ENCODE measurements at places on chromosomes 3 and 15. TPM values are rescaled to one million over a fixed set of nuclear protein-coding genes. Genes with fewer than 3 reads are reported as not detected.

GRCh38 chr3:108718454-108718853 lies 38.8 kb downstream of the RETNLB start:
- DNase-seq, result no peak
- H3K27ac ChIP-seq, result no peak overlapping the region
- no peak overlapping the region for H3K4me3 ChIP-seq
- H3K27me3 ChIP-seq, result no peaks in the 10 kb centered on the region
- H3K36me3 ChIP-seq, result no peaks in the 10 kb centered on the region

DNA sequence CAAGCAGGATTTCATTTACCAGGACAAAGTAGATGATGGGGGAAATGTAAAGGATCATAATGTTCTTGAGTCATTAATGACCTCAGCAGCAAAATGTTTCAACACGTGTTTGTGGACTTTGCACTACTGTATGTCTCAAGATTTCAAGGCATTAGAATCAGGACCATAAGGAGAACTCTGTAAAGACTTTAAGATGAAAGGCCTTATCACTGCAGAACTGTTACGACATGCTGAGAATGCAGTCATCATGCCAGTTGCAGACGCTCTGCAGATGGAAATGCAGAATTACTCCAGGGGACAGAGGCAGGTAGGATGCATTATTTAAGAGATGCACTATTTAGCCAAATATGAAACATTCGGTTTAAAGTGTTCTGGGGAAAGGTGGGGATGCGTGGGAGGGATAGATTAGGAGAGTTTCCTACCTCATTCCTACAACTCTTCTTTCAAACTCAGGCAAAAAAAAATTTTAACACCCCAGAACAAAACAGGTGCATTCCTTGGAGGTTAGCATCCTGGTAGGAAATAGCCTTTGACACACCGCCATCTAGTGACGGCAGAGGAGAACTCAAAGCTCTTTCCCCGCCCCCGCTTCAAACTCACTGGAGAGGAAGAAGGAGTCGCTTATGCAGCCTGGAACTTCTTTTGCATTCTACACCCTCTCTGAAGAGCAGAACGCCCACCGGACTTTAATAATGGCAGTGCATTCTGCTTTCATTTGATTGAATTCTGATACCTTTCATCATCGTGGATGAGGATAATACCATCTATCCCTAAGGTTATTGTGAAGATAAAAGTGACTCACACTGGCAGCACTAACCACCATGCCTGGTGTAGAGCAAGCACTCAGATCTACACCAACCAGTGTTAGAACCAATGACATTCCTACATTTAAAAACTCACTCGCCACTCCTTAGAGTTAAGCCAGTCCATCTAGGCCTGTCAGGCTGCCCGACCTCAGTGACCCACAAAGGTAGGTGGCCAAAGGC lies 43.1 kb upstream of the TOPAZ1 start:
- no peaks in the 10 kb centered on the region for H3K36me3 ChIP-seq
- H3K4me1 ChIP-seq, result no peaks in the 10 kb centered on the region
- H3K27me3 ChIP-seq, result no peaks in the 10 kb centered on the region
- no peak overlapping the region for H3K27ac ChIP-seq
- DNase-seq, result peak; percentile 73

GRCh38 chr15:101267320-101268104 lies 9.8 kb downstream of the SELENOS start:
- H3K4me1 ChIP-seq, result no peaks in the 10 kb centered on the region
- no peak overlapping the region for H3K4me3 ChIP-seq
- DNase-seq, result no peak
- H3K36me3 ChIP-seq, result no peaks in the 10 kb centered on the region

GRCh38 chr15:97978401-97979139 lies 18.1 kb downstream of the ARRDC4 start:
- H3K27me3 ChIP-seq, result peaks cover 2% of the 10 kb centered on the region
- H3K4me3 ChIP-seq, result no peak overlapping the region
- no peak overlapping the region for H3K27ac ChIP-seq
- peaks cover 3% of the 10 kb centered on the region for H3K4me1 ChIP-seq

DNA sequence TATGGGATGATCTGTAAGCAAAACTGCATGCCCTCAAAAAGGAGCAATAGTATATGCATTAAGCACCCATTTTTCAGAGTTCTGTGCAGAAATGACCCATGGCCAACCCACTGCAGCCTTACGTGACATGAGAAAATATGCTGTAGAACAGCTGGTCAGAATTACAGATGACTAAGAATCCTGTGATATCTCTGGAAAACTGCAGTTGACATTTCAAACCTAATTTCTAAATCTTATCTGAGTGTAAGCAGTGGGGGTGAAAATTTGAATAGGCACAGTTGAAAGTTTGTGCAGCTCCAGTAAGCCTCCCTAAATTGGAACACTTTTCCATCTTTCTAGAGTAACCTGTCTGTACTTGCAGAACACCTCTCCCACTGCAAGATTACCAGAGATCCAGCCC lies 28.7 kb upstream of the COL6A6 start:
- no peak for DNase-seq
- no peaks in the 10 kb centered on the region for H3K27me3 ChIP-seq
- no peak overlapping the region for H3K27ac ChIP-seq
- H3K36me3 ChIP-seq, result no peaks in the 10 kb centered on the region
- no peak overlapping the region for H3K4me3 ChIP-seq
- H3K4me1 ChIP-seq, result no peaks in the 10 kb centered on the region

GRCh38 chr3:23952646-23953045 lies 7.6 kb downstream of the NR1D2 start:
- H3K27me3 ChIP-seq, result no peaks in the 10 kb centered on the region
- no peak overlapping the region for H3K27ac ChIP-seq
- no peak overlapping the region for H3K4me3 ChIP-seq
- peaks cover 3% of the 10 kb centered on the region for H3K4me1 ChIP-seq

- peaks cover 5% of the 10 kb centered on the region for H3K4me1 ChIP-seq
- no peaks in the 10 kb centered on the region for H3K36me3 ChIP-seq
- no peak overlapping the region for H3K27ac ChIP-seq
- DNase-seq, result no peak
- no peak overlapping the region for H3K4me3 ChIP-seq
- H3K27me3 ChIP-seq, result peaks cover 2% of the 10 kb centered on the region
Observed at GRCh38 chr3:56406826-56407515, 61.3 kb downstream of the ERC2 start.

- H3K4me3 ChIP-seq, result no peak overlapping the region
- no peaks in the 10 kb centered on the region for H3K36me3 ChIP-seq
- H3K4me1 ChIP-seq, result peaks cover 20% of the 10 kb centered on the region
- H3K27ac ChIP-seq, result no peak overlapping the region
Observed at GRCh38 chr15:34717729-34718128, 37.1 kb downstream of the GJD2 start.

DNA sequence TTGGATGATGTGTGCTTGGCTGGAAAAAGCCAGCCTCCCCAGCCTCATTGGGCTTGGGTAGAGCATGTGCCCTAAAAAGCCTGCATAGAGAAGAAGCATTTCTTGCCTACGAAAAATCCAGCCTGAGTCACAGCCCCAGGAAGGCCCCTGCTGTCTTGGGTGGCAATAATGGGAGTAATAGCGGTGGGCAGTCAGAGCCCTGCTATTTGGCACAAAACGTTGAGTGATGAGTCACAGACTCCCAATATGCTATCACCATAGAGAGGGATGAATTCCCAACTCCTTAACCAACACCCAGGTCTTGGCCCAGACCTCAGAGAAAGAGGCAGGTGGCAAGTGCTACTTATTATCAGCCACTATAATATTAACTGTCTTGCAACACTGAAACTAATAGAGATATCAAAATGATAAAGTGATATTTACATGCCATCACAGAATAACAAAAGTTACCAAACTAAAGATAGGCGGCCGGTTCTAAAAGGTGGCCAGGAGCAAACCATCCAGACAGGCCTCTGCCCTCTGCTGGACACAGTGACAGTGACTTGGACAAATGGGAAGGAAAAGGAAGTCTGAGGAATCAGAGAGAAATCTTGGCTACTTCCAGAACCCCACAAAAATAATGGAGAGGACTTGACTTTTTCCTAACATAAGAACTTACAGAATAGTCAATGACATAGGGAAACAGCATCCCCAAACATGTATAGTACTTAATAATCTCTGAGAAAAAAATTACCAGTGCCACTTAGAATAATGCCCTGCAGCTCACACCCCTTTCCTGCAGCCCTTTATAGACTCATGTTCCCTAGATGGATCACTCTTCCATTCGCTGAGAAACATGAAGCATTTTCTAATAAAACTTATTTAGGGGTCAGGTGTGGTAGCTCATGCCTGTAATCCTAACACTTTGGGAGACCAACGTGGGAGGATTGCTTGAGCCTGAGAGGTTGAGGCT lies 51.9 kb upstream of the MUC13 start:
- no peak overlapping the region for H3K27ac ChIP-seq
- DNase-seq, result no peak
- H3K36me3 ChIP-seq, result no peaks in the 10 kb centered on the region
- peaks cover 4% of the 10 kb centered on the region for H3K27me3 ChIP-seq
- no peak overlapping the region for H3K4me3 ChIP-seq

GRCh38 chr3:132159145-132159544 lies 124.3 kb upstream of the CPNE4 start:
- no peaks in the 10 kb centered on the region for H3K36me3 ChIP-seq
- no peak overlapping the region for H3K27ac ChIP-seq
- no peak overlapping the region for H3K4me3 ChIP-seq

DNA sequence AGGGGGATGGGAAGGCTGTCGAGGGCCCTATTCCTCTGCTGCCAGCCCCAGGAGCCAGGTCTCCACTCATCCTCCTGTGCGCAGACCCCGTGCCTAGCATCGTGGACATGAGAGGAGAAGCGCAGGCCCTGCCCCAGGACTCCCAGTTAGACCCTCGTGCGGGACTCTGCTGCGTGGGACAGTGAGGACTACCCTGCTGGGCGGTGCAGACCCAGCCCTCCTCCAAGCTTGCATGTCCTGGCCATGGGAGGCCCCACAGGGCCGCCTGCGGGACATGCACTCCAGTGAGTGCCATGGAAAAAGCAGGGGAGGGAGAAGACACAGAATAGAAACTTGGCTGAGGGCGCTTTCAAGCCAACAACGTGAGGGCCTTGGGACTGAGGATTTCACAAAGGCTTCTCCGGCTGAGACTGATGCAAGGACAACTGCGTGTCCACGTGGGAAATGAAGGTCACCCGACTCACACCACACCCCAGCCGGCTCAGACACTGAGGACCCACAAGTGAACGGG lies 62.6 kb upstream of the IQSEC1 start:
- peaks cover 4% of the 10 kb centered on the region for H3K4me1 ChIP-seq
- H3K27me3 ChIP-seq, result peaks cover 8% of the 10 kb centered on the region
- no peaks in the 10 kb centered on the region for H3K36me3 ChIP-seq

- H3K4me1 ChIP-seq, result no peaks in the 10 kb centered on the region
- no peaks in the 10 kb centered on the region for H3K27me3 ChIP-seq
- H3K4me3 ChIP-seq, result no peak overlapping the region
- H3K36me3 ChIP-seq, result peaks cover 5% of the 10 kb centered on the region
- no peak for DNase-seq
Observed at GRCh38 chr15:51016615-51017014, 78.1 kb downstream of the TNFAIP8L3 start.

- H3K4me1 ChIP-seq, result no peaks in the 10 kb centered on the region
- no peaks in the 10 kb centered on the region for H3K27me3 ChIP-seq
- H3K36me3 ChIP-seq, result no peaks in the 10 kb centered on the region
- no peak for DNase-seq
- no peak overlapping the region for H3K27ac ChIP-seq
Observed at GRCh38 chr3:163890661-163891060, 1187.6 kb downstream of the SI start.

GRCh38 chr15:31331389-31331788 lies 4.8 kb downstream of the KLF13 start:
- peaks cover 45% of the 10 kb centered on the region for H3K4me1 ChIP-seq
- H3K36me3 ChIP-seq, result no peaks in the 10 kb centered on the region

DNA sequence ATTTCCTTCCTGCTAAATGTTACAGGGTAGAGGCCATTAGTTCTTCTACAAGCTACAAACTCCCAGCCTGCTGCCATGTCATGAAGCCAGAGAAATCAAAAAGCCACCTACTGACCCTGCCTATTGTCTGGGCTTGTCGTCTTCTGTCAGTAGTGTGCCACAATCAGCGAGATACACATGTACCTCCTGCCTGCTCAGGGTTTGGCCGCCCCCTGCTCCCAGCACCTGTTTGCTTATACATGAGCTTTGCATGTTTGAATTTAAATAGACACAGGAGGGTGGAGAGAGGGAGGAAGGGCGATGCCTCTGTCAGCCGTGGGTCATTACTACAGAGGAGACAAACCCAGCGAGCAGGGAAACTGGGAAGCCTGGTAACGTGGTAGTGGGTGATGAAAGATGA lies 106.1 kb downstream of the ROBO2 start:
- H3K4me3 ChIP-seq, result no peak overlapping the region
- peak overlapping the region; percentile 69 for H3K27ac ChIP-seq
- H3K27me3 ChIP-seq, result peaks cover 3% of the 10 kb centered on the region
- H3K4me1 ChIP-seq, result peaks cover 41% of the 10 kb centered on the region
- no peak for DNase-seq
- H3K36me3 ChIP-seq, result no peaks in the 10 kb centered on the region

DNA sequence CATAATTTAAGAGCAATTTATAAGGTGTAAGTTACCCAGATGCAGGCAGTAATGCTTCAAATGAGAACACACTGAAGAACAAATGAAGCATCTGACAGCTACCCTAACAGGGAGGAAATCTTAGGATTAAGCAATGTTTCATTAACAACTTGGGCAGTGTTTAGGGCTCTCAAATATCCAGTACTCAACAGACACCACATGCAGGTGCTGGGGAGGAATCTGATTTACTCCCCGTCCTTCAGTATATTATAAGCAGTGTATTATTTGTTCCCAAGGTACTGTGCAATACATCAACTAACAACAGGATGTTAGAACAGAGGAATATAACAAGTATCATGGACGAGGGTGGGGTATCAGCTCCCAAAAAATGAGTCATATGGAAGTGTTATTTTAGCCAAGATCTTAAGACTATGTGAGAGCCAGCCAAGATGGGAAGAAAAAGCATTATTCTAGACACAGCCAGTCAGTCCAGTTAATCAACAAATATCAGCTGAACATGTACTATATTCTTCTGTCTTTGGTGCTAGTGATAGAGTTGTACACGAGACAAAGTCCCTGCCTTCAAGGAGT lies 20.4 kb downstream of the BTBD1 start:
- no peak overlapping the region for H3K4me3 ChIP-seq
- H3K36me3 ChIP-seq, result no peaks in the 10 kb centered on the region
- DNase-seq, result no peak
- H3K27me3 ChIP-seq, result no peaks in the 10 kb centered on the region

DNA sequence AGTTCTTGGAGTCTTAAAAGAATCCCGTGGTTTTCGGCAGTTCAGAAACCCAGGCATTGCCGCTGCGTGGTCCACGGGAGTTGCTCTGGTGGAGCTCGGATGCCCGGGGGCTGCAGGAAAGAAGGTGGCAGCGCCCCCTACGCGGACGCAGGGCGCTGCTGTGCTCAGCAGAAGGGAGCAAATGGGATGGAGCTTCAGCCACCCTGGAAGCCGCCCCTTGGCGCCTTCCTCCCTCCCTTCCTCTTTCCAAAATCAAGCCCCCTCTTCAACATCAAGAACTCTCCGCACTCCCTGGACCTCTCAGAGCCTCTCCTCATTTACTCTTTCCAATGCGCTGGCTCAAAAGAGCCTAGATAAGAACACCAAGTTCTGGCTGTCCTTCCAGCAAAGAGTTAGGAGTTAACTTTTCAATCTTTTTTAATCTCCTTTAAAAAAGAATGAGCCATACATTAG lies 880 bp upstream of the CHRNA7 start:
- peak overlapping the region; percentile 88 for H3K4me3 ChIP-seq
- H3K27me3 ChIP-seq, result peaks cover 9% of the 10 kb centered on the region
- H3K4me1 ChIP-seq, result peaks cover 6% of the 10 kb centered on the region
- peak; percentile 65 for DNase-seq
- H3K36me3 ChIP-seq, result no peaks in the 10 kb centered on the region
- H3K27ac ChIP-seq, result no peak overlapping the region

Gene IMPG2
- total RNA-seq, result 2.4 TPM

Gene CCR8
- not detected for total RNA-seq

Gene LSMEM2
- total RNA-seq, result not detected

Gene CASR
- not detected for total RNA-seq

Gene MOBP
- not detected for total RNA-seq

Gene IL5RA
- not detected for total RNA-seq

Gene ZCWPW2
- total RNA-seq, result 0.49 TPM

Data from glutamatergic neuron (in vitro differentiated cells).